Cardiac fibroblast (primary cell): ENCODE measurements at places on chromosomes 6 and 20.

DNA sequence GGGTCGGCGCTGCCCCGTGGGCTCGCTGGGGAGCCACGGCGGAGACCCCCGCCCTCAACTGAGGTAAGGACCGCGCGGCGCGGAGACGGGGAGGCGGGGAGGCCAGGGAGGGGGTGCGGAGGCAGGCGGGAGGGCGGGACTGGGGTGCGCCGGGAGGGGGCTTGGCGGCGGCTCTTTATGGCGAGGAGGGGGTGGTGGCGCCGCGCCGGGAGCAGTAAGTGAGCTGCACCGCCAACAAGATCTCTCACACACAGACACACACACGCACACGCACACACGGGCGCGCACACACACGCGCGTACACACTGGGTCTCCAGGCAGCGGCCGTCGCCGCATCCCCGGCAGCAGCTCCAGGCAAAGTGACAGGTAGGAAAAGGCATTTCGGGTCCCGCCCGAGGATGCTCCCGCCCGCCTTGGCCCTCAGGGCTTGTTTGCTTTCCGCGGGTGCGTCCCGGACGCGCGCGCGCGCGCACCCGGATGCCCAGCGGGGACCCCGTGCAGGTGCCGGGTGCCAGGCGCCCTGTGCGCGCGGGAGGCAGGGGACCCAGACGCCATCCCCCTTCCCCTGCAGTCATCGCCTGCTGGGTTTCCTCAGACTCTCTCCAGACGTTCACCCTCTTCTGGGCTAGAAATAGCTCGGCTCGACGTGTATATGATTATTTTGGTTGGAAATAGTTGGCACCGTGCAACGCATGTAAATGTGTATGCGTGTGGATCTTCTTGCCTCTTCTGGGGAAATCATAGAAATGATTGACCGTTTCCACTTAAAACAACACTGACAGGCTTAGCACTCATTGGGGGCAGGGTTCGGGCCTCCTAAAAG is at the start of gene PLCB4:
TSS of gene PLCB4 (plus strand) at position 247 of the 823 bp plus-strand sequence. CDS start 238,728 bp downstream, outside the sequence.
- peak; percentile 27 for DNase-seq

GRCh38 chr6:24524805-24525204 is 30.0 kb downstream of the ALDH5A1 start:
- peak; percentile 67 for DNase-seq

GRCh38 chr20:61254881-61255626 is 3.0 kb downstream of the CDH4 start:
- no peak for DNase-seq

- no peak for DNase-seq
Measured at GRCh38 chr20:46920114-46920513, 25.5 kb downstream of the EYA2 start.

DNA sequence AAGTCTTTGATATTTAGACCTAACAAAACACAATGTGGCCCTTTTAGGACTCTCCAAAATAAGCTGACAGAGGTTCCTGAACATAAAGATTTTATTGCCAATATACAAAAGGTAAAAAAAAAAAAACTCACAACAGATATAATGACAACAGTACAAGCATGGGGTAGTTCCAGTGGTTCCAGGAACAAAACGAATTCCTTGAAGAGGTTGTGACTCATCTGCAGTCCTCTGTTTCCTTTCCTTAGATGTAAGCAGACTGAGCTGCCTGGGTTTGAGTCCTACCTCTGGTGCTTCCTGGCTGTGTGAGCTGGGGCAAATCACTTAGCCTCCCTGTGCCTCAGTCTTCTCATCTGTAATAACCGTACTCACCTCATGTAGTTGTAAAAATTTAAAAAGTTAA is 13.3 kb upstream of the CTAGE9 start:
- DNase-seq, result no peak

GRCh38 chr6:144104488-144104887 is 9.1 kb upstream of the SF3B5 start:
- DNase-seq, result no peak

GRCh38 chr6:158009935-158010585 is 28.4 kb downstream of the SYNJ2 start:
- DNase-seq, result no peak

- DNase-seq, result peak; percentile 81
Measured at GRCh38 chr6:166046226-166046625, 121.4 kb downstream of the TBXT start.

- no peak for DNase-seq
Measured at GRCh38 chr20:2108498-2108897, 6.9 kb downstream of the STK35 start.

DNA sequence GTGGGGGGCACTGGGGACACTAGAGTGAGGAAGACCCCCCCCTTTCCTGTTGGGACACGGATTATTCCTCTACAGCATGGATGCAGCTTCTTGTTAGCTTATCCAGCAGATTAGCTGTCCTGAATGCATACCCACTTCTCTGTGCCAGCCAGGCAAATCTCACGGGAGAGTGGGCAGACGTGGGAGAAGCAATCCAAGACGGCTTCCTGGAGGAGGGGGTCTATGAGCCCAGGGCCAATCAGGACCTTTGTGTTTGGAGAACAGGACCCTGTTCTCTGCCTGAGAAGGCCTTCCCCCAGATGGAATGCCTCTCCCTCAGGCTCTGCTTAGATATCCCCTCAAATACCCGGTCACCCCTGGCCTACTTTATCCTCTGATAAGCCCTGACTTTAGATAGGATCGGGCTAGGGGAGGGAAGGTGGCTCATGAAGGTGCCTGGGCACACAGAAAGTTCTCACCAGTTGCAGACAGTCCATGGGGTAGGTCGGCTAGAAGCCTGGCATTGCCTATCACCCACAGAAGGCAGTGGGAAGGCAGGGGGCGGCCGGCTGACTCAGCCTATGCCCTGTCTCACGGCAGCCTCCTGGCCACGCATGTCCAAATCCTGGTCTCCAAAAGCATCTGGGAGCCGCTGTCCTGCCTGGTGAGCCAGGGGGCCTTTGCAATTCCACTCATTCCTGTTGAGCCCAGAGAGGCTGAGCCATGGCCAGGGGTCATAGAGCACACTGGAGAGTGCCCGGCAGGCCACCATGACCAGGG is 34.7 kb downstream of the SUN5 start:
- no peak for DNase-seq

DNA sequence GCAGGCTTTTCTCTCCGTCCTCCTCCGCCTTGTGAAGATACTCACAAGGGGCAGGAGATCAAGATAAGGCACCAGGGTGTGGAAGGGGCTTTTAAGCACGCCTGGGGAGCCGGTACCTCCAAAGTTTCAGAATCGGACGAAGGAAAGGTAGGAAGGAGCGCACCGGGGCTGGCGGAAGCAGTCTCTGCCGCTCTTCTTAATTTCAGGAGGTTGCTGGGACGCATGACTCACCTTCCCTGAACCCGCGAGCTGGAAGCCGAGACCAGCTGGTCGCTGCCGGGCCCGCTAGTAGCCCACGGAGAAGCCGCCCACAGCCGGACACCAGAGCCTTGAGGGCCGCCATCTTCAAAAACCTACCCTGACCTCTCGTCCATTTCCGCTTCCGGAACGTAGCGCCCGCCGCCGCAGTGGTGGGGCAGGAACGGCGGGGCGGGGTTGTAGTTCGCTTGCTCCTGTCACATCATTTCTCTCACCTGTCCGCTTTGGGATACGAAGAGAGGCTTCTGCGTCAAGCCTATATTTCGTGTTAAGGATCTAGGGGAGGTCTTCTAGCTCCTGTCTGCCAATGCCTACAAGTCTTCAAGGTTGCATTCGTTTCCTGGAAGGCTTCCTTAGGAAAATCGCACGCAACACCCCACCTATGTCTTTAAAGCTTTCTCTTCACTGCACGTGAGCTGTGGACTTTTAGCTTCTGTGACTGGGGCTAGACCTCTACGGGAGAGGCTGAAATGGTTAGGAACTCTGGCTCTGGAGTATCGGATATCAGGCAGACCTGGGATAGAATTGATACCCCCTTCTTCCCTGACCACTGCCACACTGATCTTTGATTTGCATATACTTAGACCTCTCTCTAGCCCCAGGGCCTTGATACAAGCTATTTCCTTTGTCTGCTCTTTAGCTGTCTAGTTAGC is at the start of gene MRPS18A:
TSS of gene MRPS18A (minus strand) at position 355 of the 911 bp plus-strand sequence. CDS start at position 343, 12 bp downstream.
- peak; percentile 75 for DNase-seq

DNA sequence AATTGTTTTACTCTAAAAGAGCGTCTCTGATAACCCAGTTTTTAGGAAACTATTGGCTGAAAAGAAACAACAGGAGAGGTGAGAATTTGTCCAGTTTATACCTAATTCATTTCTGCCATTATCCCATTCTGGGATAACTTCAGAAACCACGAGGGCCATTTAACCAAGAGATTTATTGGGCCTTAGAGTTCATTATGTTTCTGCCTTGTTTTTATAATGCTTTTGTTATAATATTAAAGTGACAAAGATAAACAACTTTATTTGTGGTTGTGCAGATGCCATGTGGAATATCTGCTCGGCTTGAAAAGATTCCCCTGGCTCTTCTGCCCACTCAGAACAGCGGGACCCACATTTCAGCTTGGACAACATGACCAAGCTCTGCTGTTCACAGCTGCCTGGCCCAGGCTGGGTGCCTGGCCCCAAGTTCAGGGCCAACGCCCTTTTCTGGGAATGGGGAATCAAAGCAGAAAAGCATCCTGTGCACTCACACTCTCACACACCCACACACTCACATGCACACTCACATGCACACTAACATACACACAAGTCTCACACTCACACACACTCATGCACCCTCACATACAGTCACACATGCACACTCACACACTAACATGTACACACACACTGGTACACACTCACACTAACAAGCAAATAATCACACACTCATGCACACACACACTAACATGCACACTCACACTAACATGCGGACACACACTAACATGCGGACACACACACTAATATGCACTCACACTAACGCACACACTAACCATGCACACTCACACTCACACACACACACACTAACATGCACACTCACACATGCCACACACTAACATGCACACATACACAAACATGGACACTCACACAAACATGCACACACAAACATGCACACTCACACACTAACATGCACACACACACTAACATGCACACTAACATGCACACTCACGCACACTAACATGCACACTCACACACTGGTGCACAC is 86.7 kb upstream of the NEDD9 start:
- DNase-seq, result peak; percentile 9

- DNase-seq, result no peak
Measured at GRCh38 chr6:169789146-169789943, 37.9 kb downstream of the ERMARD start.

DNA sequence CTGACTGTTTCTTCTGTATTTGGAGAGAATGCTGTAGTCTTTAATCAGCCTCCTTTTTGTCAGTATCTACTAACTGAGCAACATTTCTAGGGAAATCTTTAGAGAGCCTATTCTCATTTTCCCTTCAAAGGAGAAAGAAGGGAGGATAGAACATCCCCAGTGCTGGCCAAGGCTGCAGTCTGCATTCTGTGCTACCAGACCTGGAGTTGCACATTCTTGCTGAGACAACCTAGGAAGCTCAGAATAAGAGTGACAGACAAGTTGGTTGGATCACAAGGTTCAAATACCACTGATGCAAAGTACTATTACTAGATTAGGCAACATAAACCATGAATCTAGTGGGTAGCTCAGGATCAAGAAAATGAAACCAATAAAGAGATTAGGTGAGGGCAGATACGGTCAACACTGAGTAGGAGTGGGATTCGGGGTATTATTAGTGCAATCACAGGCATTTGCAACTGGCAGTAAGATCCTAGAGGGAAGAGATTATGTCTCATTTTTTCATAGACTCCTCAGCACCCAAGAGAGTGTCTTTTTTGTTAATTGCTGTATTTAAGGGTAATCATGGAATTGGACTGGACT is 213.5 kb upstream of the FAM83B start:
- DNase-seq, result no peak

GRCh38 chr6:125224231-125224861 is 70.8 kb downstream of the TPD52L1 start:
- no peak for DNase-seq

GRCh38 chr6:33927616-33928015 is 123.8 kb upstream of the MLN start:
- DNase-seq, result no peak

- DNase-seq, result peak; percentile 41
Measured at GRCh38 chr6:167906899-167907298, 80.2 kb downstream of the AFDN start.

DNA sequence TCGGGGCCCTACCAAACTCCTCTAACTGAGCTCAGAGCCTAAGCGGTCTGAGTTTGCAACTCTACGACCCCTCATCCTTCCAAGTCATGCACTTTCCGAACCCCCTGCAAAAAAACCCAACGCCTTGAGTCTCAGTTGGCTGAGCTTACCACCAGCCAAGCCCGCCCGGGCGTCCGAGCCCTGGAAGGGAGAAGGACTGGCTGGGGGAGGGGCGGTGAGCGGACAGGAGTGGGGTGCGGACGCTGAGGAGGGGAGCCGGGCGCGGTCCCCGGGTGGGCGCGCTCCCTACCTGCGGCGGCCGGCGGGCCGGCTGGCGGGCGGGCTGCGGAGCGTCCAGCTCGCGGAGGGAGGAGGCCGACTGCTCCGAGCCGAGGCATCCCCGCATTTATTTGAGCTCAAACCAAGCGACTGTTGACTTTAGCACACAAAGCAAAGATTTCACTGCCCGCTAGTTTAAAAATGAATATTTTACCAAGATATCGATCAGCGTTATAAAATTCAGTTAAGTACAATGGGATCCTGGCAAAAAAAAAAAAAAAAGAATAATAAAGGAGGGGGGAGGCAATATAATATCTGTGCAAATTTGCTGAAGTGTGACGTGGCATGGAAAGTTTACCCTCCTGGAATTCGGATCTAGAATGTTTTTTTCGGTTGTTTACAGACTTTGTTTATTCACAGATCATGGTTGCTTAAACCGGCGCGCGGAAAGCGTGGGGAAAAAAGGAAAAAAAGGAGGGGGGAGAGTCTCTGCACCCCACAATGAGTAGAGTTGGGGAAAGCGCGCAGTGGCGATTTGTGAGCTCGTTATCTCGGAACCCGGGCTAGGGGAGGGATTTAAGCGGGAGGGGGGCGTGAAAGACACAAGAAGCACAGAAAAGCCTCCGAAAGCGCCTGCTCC is 5.9 kb downstream of the FOXA2 start:
- DNase-seq, result no peak

DNA sequence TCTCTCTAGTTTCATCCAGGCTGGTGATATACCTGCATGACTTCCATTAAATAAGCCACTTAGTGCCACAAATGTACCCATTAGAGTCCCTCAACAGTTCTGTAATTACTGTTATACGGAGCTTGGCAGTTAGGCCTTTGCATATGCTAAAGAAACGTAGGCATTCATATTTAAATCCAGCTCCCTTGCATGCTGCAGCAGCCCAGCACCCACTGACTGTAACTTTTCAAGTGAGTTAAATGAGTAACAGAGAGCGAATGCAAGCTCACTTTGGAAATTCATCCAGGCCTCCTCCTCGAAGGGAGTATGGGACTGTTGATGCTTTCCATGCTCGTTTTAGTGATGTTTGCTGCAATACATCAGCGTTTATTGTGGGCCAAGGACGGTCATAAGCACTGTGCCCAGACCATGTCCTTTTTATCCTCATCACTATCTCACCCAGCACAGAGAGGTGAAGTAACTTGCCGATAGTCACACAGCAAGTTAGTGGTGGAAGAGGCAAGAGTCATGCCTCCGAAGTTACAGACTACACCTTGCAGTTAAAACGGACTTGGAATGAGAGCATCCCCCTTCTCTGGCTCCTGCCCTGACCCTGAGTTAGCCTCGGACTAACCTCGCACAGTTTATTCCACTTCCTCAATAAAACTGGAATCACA is 179.4 kb upstream of the PDE10A start:
- no peak for DNase-seq

- DNase-seq, result peak; percentile 31
Measured at GRCh38 chr6:12608016-12608860, 108.3 kb upstream of the PHACTR1 start.

- peak; percentile 86 for DNase-seq
Measured at GRCh38 chr6:5030596-5031136, 26.8 kb upstream of the RPP40 start.

- no peak for DNase-seq
Measured at GRCh38 chr6:36367743-36368142, 19.7 kb downstream of the ETV7 start.
